ENCODE measurements at places on chromosomes 7 and 10.
A peak's percentile ranks its signal among the peaks of the same experiment; 100 is the strongest.

DNA sequence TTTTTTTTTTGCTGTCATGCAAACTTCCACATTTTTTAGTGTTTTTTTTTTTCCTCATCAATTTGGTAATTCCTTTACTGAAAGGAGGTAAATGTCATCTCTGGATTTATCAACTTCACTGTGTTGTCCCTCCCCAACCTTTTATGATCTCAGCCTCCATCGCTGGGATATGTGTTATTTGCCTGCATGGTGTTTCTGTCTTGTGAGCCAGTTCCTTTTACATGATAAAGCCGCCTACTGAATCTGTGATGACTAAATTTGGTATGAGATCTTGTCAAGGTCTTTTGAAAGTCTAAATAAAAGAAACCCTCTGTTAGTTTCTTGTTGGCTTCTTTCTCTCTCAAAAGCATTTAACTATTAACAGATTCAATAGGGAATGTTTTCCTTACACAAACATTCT is 39.3 kb downstream of the TAS2R41 start:
- no peak for DNase-seq

DNA sequence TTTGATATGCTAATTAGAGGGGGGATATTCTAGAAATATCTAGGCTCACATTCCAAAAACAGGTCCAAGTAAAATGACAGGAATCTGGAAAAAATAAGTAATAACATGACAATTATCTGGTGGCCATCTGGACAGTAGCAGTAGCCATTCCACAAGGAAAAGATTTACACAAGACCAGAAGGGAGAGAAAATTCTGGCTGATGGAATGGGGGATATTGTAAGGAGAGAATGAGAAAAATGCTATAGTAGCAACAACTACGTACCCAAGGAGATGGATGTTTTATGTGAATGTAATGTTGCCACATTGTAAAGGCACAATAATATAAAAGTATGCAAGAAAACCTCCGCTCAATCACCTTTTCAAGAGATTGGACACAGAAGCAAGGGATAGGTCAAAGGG is 5.4 kb downstream of the MYOF start:
- no peak for DNase-seq

GRCh38 chr10:87843714-87844113 is 19.6 kb downstream of the KLLN start:
- no peak for DNase-seq

GRCh38 chr10:109987452-109988211 is 20.2 kb upstream of the ADD3 start:
- DNase-seq, result no peak

- DNase-seq, result no peak
Measured at GRCh38 chr10:119285495-119286267, 78.3 kb downstream of the GRK5 start.

- no peak for DNase-seq
Measured at GRCh38 chr10:72243822-72244437, 27.9 kb upstream of the ASCC1 start.

GRCh38 chr10:30529373-30529998 is 95.5 kb downstream of the MAP3K8 start:
- DNase-seq, result no peak

- DNase-seq, result peak; percentile 2
Measured at GRCh38 chr7:64619705-64620104, 46.2 kb upstream of the ZNF107 start.

DNA sequence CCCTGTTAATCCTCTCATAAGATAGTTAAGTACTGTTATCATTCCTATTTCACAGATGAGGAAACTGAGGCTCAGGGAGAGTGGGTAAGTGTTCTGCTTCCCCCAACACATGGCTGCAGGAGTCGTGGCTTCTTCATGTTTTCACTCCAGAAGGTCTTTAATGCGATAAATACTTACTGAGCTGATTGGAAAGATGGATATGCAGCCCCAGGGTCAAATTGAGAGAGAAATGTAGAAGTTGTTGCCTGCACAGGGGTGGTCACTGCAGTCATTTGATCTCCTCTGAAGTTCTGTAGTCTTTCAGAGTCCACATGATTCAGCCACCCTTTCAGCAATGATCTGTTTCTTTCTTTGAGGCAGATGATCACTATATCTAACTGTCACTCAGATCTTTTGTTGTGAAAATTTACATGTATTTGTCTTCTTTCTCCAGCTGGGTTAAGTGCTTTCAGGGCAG is 29.3 kb downstream of the CRCP start:
- DNase-seq, result no peak

DNA sequence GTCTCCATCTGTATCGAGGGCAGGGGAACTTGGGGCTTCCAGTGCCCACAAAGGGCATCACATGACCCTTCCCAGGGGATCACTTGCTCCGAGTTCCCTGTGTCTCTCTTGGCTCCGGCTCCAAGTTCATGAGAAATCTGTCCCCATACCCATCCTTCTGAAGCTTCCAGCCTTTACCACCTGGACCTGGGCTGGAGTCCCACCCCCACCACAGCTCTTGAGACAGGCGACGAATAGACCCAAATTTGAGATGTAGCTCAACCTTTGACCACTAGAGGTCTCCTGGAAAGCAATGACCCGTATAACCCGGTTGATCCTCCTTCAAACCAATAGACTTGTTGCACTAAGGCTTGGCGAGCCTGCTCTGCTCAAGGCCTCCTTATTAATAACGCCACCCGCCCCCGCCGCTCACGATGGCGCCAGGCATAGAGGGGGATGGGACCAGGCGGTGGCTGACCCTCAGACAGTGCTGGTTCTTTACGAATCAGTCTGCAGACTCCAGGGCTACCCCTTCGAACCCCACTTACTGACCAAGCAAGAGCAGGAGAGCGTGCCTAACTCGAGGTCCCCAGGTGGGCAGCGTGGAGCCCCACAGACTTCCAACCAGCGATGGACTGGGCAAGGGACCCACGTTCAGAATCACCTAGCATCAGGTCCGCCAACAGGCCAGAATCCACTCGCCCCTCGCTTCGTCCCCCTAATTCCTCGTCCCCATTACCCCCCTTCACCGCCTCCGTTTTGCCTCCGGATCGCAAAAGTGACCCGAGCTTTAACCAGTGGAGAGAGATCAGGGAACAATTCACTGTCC is 4.4 kb upstream of the ARID5B start:
- DNase-seq, result peak; percentile 56

DNA sequence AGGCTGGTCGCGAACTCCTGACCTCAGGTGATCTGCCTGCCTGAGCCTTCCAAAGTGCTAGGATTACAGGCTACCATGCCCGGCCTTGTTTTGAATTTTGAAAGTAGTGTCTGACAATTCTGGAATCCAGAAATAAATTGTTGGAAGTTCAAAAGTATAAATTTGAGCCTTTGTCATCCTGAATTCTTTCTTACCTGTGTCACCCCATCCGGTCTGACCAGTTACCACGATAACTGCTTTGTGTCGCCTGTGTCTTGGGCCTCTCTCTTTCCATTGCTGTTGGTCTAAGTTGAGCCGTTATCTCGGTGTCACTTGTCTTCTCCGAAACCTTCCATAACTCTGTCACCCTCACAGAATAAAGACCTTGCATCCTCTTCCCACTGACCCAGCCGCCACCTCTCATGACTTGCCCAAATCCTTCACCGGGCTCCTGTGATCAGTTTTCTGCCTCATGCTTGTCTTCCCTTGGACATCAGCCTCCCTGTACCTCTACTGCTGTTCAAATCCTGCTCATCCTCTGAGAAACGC is 18.6 kb downstream of the CUL1 start:
- no peak for DNase-seq

Measured in nephron progenitor cell (in vitro differentiated cells).